ENCODE measurements at places on chromosomes 7 and 10. TPM values are rescaled to one million over a fixed set of nuclear protein-coding genes. Genes with fewer than 3 reads are reported as not detected.

The TSPAN13 gene
- total RNA-seq, result 185 TPM

The NRBF2 gene
- total RNA-seq, result 20.6 TPM

The HTR5A gene
- not detected for total RNA-seq

The POU6F2 gene
- 0.78 TPM for total RNA-seq

The PDK4 gene
- total RNA-seq, result 156 TPM

The PRTFDC1 gene
- total RNA-seq, result 2.7 TPM

The ZNF853 gene
- 5.2 TPM for total RNA-seq

The ABCB1 gene
- total RNA-seq, result 7.5 TPM

DNA sequence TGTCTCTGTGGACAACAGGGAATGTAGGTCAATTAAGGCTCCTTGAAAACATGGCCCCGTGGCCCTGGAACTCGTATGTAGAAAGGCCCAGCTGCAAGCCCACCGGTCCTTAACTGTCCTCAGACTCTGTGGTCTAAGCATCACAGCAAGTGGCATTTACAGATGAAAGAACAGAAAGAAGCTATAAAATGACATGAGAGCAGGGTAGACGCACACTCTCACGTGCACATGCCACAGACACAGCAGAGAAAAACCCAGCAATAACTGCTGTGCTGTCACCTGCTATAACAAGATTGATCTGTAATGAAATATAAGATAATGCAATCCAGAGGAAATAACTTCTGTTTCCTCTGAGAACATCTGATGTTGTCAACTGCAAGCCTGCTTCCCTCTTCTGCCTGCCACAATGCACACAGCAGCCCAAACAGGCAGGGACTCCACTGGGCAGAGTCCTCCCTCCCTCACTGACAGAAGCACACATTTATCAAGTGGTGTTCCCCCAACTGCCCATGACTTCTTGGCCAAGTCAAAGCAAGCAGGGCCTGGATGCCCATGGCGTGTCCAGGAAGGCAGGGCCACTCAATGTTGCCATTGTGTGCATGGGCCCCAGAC is 63.9 kb downstream of the GFRA1 start:
- no peak overlapping the region for H3K27ac ChIP-seq
- H3K27me3 ChIP-seq, result no peaks in the 10 kb centered on the region
- H3K4me1 ChIP-seq, result no peaks in the 10 kb centered on the region
- H3K36me3 ChIP-seq, result no peaks in the 10 kb centered on the region

GRCh38 chr10:46268076-46268881 is 18.5 kb upstream of the ANTXRL start:
- H3K4me3 ChIP-seq, result peak overlapping the region; percentile 10
- H3K36me3 ChIP-seq, result no peaks in the 10 kb centered on the region
- H3K27me3 ChIP-seq, result no peaks in the 10 kb centered on the region
- H3K4me1 ChIP-seq, result no peaks in the 10 kb centered on the region

GRCh38 chr10:23404461-23404980 is 34.4 kb upstream of the OTUD1 start:
- no peaks in the 10 kb centered on the region for H3K27me3 ChIP-seq
- H3K4me1 ChIP-seq, result no peaks in the 10 kb centered on the region
- no peak overlapping the region for H3K4me3 ChIP-seq
- DNase-seq, result no peak
- H3K36me3 ChIP-seq, result no peaks in the 10 kb centered on the region
- no peak overlapping the region for H3K27ac ChIP-seq

DNA sequence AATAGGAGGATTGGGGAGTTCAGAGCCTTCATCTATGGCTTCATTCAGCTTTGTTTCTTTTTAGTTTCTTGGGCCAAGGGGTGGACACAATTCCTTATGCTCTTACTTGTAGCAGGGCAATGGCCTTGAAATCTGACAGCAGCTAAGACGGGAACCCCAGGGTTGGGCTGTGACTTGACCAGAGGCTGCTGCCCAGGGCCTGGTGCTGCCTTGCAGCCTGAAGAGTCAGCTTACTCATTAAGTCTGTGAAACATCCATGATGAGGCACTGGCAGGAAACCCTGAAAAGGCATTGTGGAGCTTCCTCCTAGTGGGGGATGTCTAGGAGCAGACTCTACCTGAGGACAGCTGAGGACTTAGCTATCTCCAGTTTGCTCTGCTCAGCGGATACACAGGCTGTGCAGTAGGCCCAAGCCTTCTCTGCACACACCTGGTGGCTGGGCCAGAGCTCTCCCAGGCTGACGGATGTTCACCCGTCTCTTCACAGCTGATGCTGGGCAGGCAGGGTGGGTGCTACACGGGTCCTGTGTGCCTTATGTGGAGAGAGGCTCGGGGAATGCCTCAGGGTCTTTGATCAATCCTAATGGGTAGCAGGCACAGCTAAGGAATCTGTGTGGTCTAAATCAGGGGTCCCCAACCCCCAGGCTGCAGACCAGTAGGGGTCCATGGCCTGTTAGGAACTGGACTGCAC is 17.8 kb downstream of the CXCL12 start:
- H3K27me3 ChIP-seq, result no peaks in the 10 kb centered on the region
- no peaks in the 10 kb centered on the region for H3K4me1 ChIP-seq
- no peak overlapping the region for H3K4me3 ChIP-seq
- H3K27ac ChIP-seq, result no peak overlapping the region

- no peak for DNase-seq
- peaks cover 5% of the 10 kb centered on the region for H3K4me1 ChIP-seq
- H3K27me3 ChIP-seq, result no peaks in the 10 kb centered on the region
- no peak overlapping the region for H3K4me3 ChIP-seq
- no peak overlapping the region for H3K27ac ChIP-seq
These were observed 692.0 kb downstream of the PHTF2 start for GRCh38 chr7:78490524-78490923.

DNA sequence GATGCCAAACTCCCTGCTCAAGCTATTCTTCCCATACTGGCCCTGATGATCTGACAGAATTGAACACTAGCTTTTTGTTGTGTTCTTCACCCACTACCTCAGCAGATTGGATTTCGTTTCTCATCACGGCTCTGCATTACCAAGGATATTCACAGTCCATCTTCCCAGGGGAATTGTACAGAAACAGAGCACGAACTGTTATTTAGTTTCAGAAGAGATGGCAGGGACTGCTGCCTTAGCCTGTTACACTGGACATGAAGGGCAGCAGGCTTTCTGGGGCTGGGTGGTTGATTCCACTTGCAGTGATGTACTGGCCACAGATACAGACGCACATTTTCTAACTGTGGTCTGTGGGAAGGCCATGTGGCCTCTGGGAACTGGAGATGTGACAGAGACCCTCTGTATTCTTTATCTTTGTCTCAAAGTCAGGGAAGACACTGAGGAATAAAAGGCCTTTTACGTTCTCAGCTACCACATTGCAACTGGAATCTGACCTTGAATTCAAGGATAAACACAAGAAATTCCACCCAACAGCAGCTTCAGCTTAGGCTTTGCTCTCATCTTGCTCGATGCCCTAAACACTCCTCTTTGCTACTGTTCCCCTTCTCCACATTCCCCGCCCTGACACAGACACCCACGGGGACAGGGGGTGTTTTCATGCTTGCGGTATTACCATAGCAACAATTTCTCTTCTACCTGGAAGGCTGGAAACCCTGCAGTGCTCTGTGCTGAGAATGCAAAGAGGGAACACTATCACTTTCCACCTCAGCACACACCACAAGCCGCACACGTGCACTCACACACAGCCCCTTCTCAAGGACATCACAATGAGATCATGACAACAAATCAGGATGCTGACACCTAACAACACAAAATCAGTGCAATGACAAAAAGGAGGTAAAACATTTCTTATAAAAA is 81.7 kb downstream of the RNF216 start:
- no peaks in the 10 kb centered on the region for H3K27me3 ChIP-seq
- H3K27ac ChIP-seq, result no peak overlapping the region
- H3K36me3 ChIP-seq, result peaks cover 18% of the 10 kb centered on the region
- H3K4me3 ChIP-seq, result no peak overlapping the region
- no peak for DNase-seq
- H3K4me1 ChIP-seq, result peaks cover 48% of the 10 kb centered on the region

- no peak overlapping the region for H3K4me3 ChIP-seq
- H3K36me3 ChIP-seq, result no peaks in the 10 kb centered on the region
- no peaks in the 10 kb centered on the region for H3K4me1 ChIP-seq
These were observed 67.9 kb upstream of the ANTXRL start for GRCh38 chr10:46218921-46219320.

GRCh38 chr10:106958589-106959361 is 205.7 kb downstream of the SORCS1 start:
- DNase-seq, result no peak
- H3K27me3 ChIP-seq, result no peaks in the 10 kb centered on the region
- peak overlapping the region; percentile 47 for H3K27ac ChIP-seq
- H3K4me1 ChIP-seq, result no peaks in the 10 kb centered on the region

GRCh38 chr7:33821970-33822369 is 83.4 kb upstream of the BMPER start:
- no peaks in the 10 kb centered on the region for H3K4me1 ChIP-seq

- H3K4me1 ChIP-seq, result no peaks in the 10 kb centered on the region
- H3K27ac ChIP-seq, result no peak overlapping the region
- no peaks in the 10 kb centered on the region for H3K27me3 ChIP-seq
These were observed 252.4 kb downstream of the KLF6 start for GRCh38 chr10:3532644-3533043.

- DNase-seq, result no peak
- H3K4me1 ChIP-seq, result no peaks in the 10 kb centered on the region
- H3K27ac ChIP-seq, result no peak overlapping the region
- no peaks in the 10 kb centered on the region for H3K36me3 ChIP-seq
- H3K4me3 ChIP-seq, result no peak overlapping the region
These were observed 87.3 kb upstream of the NAMPT start for GRCh38 chr7:106372126-106372525.

DNA sequence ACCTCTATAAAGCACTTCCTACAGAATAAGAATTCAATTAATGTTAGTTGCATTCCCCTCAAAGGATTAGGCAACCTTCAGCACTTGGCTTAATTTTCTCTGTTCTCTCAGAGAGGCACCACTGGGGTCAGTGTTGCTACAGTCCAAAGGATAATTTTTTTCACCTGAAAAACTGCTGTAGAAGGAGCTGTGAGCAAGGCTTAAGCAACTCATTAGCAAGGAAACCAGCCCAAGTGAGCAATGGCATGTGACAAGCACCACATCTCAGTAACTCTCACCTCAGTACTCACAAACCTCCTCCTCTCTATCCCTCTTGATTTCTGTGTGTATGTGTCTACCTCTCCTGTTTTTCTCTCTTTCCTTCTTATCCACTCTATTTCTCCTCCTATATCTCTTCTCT is 55.9 kb downstream of the DGKI start:
- no peak overlapping the region for H3K4me3 ChIP-seq
- no peaks in the 10 kb centered on the region for H3K27me3 ChIP-seq
- H3K4me1 ChIP-seq, result no peaks in the 10 kb centered on the region

DNA sequence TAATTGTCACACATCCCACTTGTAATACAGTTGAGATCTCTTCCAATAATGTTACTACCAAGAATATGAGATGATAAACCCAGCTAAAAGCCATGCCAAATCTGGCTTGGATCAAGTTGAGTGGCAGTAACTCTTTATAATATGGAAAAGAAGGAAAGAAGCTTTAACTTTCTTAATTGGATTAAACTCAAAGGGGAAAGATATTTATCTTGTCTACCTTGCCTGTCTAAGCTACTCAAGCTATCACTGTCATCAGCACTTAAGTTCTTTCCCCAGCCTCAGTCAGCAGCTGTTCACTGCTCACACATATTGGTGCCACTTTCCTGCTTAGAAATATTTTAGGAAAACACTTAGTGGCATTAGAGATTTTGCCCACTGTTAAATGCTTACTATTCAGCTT is 350.7 kb downstream of the IPMK start:
- no peaks in the 10 kb centered on the region for H3K4me1 ChIP-seq
- H3K27me3 ChIP-seq, result no peaks in the 10 kb centered on the region
- H3K4me3 ChIP-seq, result no peak overlapping the region
- no peak overlapping the region for H3K27ac ChIP-seq
- no peaks in the 10 kb centered on the region for H3K36me3 ChIP-seq

DNA sequence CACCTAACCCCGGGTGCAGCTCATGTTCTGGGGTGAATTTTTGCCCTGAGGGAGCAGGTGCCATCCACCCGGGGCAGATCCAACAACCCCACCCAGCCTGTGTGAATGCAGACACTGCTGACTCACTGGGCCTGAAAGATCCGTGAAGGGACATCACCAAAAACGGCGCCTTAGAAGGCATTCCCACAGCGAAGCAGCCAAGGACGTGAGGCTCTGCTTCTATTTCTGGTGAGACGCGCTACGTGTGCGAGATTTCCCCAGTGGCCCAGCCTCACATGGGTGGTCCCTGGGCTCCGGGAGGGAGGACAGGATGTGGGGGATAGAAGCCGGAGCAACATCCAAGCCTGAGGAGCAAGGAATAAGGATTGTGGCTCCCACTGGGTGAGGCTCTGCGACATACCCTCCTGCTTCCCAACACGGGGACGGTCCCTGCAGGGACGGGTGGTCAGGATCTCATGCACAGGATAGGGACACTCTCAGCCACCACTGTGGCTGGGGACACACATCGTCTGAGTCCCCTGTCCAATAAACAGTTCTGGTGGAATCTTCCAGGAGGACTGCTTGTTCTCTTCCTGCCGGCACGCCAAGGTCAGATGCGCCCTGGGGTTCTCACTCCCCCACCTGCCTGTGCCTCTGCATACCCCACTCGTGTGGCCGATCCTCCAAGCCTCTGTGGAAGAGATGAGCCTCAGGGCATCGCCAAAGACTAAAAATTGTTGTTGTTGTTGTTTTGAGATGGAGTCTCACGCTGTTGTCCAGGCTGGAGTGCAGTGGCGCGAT is 70.2 kb downstream of the ZRANB1 start:
- H3K27ac ChIP-seq, result no peak overlapping the region
- no peak overlapping the region for H3K4me3 ChIP-seq
- H3K27me3 ChIP-seq, result no peaks in the 10 kb centered on the region
- peaks cover 35% of the 10 kb centered on the region for H3K4me1 ChIP-seq
- no peak for DNase-seq

- no peak overlapping the region for H3K4me3 ChIP-seq
- H3K4me1 ChIP-seq, result no peaks in the 10 kb centered on the region
- H3K27me3 ChIP-seq, result no peaks in the 10 kb centered on the region
- no peak overlapping the region for H3K27ac ChIP-seq
- DNase-seq, result no peak
These were observed 647.2 kb downstream of the GRM8 start for GRCh38 chr7:126605553-126605952.

DNA sequence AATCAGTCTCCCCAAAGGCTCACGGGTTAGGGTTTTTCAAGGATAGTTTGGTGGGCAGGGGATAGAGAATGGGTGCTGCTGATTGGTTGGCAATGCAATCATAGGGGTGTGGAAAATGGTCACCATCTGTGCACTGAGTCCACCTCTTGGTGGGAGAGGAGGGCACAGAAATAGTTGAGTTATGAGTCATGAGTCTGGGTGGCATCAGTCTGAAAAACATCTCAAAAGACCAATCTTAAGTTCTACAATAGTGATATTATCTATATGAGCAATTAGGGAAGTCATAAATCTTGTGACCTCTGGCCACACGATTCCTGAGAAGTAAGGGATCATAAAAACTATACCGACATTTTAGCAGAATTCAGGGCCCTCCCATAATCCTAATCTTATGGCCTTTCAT is 62.7 kb downstream of the LGI1 start:
- H3K4me3 ChIP-seq, result no peak overlapping the region
- H3K4me1 ChIP-seq, result no peaks in the 10 kb centered on the region
- H3K27me3 ChIP-seq, result peaks cover 19% of the 10 kb centered on the region
- no peak for DNase-seq
- no peak overlapping the region for H3K27ac ChIP-seq
- H3K36me3 ChIP-seq, result no peaks in the 10 kb centered on the region

Data from upper lobe of right lung (tissue), 1 donor.